ENCODE measurements at places on chromosomes 7 and 10.

GRCh38 chr7:44398953-44399574, 73.7 kb upstream of the CAMK2B start:
- DNase-seq, result peak; percentile 66

- peak; percentile 95 for DNase-seq
Measured at GRCh38 chr7:104973909-104974415, 40.0 kb upstream of the KMT2E start.

- no peak for DNase-seq
Measured at GRCh38 chr10:125761961-125762360, 13.7 kb downstream of the MMP21 start.

GRCh38 chr10:24834869-24835268, 111.2 kb upstream of the ARHGAP21 start:
- no peak for DNase-seq

DNA sequence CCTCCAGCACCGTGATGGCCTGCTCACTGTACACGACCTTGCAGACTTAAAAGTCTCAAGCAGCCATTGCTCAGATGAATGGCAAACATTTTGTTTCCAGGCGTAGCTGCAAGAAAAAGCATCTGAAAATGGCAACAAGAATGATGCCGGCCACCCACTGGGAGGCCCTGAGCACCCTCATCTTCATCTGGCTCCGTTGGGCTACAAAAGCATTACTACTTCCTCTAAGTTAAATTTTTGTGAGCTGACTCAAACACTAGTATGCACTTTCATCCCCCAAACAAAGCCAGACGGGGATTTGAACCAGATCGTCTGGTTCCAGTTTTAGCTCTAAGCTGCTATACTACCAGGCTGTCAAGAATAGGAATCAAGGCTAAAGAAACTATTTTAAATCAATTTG, 116.6 kb upstream of the CDK1 start:
- DNase-seq, result peak; percentile 90

- no peak for DNase-seq
Measured at GRCh38 chr10:83680470-83680891, 458.8 kb upstream of the GHITM start.

DNA sequence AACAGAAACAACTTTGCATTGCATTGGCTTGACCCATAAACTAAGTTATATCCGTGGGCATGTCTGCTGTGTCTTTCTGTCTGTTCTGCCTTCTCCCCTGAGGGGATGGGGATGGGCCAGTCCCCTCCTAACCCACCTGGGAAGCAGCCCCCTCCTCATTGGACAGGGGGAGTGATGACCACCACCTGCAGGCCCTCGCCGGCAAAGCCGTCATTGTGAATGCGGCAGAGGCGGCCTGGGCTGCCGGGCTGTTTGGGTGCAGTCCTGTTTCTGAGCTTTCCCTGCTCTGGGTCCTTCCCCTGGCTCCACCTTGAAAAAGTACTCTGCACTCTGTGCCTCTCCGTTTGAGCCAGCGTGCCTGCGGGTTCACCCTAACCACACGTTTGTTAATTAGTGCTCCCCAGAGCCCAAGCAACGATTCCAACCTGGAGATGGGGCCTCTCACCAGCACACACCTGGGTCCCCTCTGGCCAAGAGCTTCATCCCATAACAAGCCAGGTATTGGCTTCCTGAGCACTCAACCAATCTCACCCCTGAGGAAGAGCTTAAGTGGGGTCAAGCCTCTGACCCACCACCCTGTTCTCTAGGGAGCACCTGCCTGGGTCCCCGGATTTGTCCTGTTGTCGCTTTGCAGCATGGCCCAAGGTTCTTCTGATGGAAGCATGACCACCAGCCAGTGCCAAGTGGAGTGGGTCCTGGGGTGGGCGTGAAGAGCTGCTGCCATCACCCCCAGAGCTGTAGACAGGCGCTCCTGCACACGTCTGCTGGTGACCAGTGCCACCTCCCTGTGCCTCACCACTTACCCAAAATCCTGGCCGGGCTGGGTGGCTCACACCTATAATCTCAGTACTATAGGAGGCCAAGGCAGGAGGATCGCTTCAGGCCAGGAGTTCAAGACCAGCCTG, 39.4 kb upstream of the ZMIZ2 start:
- DNase-seq, result no peak

- DNase-seq, result no peak
Measured at GRCh38 chr10:43427166-43427825, 9.6 kb upstream of the ZNF487 start.

DNA sequence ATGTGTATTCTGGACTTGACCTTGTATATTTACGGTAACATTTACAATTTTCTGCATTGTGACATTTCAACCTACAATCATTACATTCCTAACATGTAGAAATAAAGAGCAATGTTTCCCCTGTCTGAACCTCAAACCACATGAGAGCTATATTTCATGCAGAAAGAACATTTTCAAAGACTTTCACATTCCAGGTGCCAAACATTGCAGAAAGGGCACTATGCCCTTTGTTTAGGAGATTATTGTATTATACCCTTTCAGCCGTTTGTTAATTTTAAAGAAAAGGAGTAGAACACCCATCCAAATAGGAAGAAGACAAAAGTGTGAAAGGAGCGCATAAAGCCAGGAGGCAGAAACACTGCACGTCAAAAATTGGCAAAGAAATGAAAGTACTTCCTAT, 260.4 kb downstream of the RELN start:
- DNase-seq, result no peak

DNA sequence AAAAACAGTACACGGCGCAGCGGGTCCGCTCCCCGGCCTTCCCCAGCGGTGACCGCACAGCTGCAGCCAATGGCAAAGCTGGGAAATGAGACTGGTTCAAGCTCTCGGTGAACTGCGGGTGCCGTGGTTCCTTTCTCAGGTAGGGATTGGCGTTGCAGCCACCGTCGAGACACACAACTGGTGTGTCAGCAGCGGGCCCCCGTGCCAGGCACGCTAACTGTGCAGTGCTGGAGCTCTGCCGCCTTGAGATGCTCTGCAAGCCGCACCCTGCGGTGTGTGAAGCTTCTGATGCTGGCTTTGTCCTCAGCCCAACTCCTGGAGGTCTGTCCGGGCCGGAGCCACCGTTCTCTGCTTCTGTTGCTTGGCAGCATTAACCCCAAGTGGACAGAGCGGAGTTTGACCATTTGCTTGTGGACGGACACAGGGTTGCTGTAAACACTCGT, 20.6 kb upstream of the NKX6-2 start:
- no peak for DNase-seq

- no peak for DNase-seq
Measured at GRCh38 chr7:155593461-155594162, 47.3 kb upstream of the CNPY1 start.

GRCh38 chr10:86258941-86259340, 107.7 kb downstream of the GRID1 start:
- DNase-seq, result no peak

GRCh38 chr7:69199041-69199440, 399.2 kb upstream of the AUTS2 start:
- no peak for DNase-seq

DNA sequence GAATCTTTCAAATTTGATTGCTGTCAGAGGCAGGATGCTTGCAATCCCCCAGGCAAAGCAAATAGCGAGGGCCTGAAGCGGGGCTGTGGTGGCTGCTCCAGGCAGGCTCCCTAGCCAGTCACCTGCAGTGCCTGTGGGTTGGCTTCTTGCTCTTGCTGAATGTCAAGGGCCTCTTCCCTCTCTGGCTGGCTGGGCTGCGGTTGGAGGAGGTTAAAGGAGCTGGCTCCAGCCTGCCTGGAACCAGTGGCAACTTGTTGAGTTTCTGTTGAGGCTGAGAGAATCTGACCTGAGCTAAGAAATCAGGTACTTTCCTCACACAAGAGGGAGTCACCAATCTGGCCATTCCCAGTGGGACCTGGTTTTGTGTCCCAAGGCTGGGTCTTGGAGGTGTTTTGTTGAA, 134.7 kb downstream of the TMEM178B start:
- no peak for DNase-seq

DNA sequence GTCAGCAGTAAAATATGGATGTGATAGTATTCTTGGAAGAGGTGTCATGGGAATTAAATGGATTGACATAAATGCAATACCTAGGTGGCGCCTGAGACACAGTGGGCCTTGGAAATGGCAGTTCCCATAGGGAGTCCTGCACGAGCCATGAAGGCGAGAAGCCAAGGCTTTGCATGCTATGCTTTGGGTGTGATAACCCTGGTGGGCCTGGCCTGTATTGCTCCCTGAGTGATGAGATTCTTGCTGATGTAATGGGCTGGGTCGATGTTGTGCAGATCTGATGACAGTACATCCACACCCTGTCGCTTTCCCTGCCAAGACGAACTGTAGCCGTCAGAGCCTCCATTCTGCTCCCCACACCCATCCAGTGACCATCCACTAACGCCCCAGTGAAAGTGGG, 46.4 kb downstream of the CREB5 start:
- DNase-seq, result peak; percentile 36

DNA sequence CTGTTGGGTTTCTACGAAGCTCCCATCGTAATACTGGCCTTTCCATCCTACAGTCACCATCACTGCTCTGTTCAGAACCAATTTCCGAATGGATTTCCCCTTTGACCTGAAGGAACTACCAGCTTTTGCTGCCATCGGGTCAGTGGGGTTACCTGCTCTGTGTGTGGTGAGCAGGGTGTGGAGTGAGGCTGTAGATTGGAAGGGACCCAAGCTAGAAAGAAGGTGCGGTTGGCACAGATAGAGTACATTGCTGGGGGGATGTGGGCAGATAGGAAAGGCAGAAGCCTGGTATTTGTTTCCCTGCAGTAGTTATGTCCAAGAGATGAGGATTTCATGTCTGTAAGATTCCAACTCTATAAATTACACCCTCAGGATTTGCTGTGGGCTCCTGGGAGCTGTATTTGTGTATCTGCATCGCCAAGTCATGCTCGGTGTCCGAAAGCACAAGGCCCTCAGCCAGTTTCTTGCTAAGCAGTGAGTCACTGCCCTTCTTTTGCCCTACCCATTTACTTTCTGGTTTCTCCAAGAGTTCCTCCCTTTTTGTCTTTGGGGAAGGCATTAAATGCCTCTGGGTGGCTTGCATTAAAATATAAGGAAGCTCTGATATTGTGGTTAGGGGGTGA, 15.4 kb downstream of the CLCN1 start:
- peak; percentile 78 for DNase-seq

DNA sequence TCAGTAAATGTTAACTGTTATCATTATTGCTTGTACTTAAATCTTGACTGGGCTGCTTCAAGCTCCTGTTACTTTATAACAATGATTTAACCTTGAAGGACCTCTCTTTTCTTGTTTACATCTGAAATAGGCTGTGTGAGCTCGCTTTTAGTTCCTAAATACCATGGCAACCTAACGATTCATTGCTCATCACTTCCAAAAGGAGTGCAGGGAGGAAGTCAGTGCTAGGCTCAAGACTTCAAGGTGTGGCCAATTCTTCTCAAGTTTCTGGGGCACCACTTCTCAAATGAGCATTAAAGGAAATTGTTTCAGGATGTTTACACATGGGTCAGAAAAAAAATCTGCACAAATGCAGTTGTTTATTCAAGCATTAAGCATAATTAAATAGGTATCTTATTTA, 284.2 kb downstream of the MTERF1 start:
- DNase-seq, result no peak

DNA sequence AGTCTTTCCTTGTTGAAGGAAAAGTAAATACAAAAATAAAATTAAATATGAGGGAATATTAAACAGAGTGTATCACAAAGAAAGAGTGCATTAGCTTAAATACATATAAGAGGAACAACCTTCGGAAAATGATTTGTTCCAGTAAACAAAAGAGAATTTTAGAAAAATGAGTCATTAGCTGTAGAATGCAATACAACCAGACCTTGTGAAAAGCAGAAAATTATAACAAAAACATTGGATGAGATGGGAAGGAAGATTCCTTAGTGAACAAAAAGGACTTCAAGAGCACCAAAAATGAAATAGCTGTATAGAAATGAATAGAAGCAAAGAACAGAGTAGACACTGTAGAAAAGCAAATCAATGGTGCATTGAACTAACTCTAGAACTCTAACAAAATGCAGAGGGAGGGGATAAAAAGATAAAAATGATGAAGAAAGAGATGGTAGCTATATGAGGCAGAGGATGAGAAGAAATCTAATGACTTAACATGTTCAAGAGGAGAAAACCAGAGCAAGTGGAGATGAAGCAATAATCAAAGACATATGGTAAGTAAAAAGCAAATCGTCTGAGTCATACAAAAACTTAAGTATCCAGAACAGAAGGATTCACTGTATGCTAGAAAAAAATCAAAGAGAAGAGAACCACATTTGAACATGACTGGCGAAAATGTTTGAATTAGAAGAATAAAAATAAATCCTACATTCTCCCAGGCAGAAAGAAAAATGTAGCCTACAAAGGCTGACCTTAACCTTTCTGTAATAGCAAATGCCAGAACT, 190.5 kb downstream of the TMEM26 start:
- peak; percentile 79 for DNase-seq

- DNase-seq, result no peak
Measured at GRCh38 chr10:125007436-125007835, 65.5 kb downstream of the ZRANB1 start.

GRCh38 chr10:3331187-3331586, 158.6 kb upstream of the PITRM1 start:
- no peak for DNase-seq

DNA sequence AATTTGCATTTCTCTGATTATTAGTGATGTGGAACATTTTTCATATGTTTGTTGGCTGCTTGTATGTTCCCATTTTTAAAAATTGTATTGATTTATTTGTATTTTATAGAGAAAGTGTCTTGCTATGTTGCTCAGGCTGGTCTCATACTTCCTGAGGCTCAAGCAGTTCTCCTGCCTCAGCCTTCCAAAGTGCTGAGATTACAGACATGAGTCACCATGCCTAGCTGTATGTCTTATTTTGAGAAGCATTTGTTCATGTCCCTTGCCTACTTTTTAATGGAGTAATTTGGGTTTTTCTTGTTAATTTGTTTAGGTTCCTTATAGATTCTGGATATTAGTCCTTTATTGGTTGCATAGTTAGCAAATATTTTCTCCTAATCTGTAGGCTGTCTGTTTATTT, 214.2 kb upstream of the KAT6B start:
- peak; percentile 45 for DNase-seq

GRCh38 chr10:78774999-78775711, 293.6 kb upstream of the ZMIZ1 start:
- peak; percentile 39 for DNase-seq

DNA sequence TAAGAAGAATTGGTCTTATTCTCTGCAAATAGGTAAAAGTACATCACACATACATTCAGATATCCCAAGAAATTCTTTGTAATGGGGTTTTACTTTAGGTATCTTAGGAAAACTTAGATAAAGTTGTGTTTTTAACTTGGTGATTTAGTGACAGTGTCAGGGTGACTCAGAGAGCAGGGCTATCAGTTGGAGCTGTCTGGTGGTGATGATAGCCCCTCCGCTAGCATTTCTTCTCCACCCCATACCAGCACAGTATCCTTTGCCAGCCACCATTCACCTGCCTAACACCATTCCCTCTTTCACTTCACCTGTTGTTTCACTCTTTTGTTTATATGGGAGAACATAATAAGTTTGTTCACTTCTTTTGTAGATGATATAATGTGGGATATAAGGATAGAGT, 30.4 kb downstream of the VPS50 start:
- no peak for DNase-seq

- no peak for DNase-seq
Measured at GRCh38 chr7:158015403-158016179, 572.0 kb downstream of the PTPRN2 start.
